ENCODE measurements at places on chromosomes 13 and 19.
A peak's percentile ranks its signal among the peaks of the same experiment; 100 is the strongest.

- no peak for DNase-seq
Observed at GRCh38 chr19:4473011-4473762, 1.1 kb downstream of the HDGFL2 start.

- no peak for DNase-seq
Observed at GRCh38 chr19:27955485-27956480, 1257.2 kb downstream of the UQCRFS1 start.

DNA sequence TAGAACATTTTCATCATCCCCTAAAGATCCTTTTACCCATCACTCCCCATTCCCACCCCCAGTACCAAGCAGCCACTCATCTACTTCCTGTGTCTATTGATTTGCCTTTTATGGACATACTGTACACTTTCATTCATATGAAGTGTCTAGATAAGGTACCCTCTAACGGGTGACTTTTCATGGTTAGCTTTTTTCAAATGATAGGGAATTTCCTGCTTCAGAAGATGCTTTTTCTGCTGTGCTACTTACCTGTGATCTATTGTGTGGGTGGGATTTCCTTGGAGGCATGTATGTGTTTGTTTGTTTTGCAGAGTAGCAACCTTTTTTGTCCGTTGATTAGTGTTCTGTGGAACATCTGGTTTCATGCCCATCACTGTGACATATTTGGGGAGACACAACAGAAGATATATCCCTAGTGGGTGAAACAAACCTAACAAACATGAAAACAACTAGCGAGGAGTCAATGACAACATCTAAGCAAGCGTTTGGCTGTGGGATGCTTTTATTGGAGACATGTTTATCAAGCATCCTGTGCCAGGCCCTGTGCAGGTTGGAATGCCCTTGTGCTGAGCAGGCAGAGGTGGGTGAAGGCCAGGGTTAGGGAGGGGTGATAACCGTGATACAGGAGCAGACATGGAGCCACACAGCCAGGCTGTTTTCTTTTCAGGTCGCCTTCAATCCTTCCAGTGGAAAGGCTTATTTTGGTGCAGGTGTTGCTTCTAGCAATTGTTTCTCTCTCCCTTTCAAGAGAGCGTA, 17.6 kb downstream of the SPINT2 start:
- DNase-seq, result no peak

DNA sequence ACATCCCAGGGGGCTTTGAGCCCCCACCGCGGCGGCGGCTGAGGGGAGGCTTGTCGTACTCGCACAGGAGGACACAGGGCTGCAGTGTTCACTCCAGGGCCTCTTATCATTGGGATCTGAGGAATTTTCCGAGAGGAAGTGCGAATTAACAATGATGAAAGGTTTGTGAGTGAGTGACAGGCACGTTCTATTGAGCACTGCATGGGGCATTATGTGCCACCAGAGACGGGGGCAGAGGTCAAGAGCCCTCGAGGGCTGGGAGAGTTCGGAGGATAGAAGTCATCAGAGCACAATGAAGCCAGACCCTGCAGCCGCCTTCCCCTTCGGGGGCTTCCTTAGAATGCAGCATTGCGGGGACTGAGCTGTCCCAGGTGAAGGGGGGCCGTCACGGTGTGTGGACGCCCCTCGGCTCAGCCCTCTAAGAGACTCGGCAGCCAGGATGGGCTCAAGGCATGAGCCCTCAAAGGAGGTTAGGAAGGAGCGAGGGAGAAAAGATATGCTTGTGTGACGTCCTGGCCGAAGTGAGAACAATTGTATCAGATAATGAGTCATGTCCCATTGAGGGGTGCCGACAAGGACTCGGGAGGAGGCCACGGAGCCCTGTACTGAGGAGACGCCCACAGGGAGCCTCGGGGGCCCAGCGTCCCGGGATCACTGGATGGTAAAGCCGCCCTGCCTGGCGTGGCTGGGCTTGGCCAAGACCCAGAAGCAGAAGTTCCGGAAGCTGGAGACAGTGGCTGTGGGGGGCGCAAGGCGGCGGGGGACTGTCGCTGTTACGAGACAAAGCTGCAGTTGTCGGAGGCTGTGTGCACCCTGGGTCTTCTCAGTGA, 53.9 kb downstream of the MCF2L start:
- DNase-seq, result no peak

GRCh38 chr19:49407079-49407478, 16.2 kb downstream of the PTH2 start:
- no peak for DNase-seq

GRCh38 chr19:4803736-4804695, 12.5 kb downstream of the FEM1A start:
- peak; percentile 69 for DNase-seq

DNA sequence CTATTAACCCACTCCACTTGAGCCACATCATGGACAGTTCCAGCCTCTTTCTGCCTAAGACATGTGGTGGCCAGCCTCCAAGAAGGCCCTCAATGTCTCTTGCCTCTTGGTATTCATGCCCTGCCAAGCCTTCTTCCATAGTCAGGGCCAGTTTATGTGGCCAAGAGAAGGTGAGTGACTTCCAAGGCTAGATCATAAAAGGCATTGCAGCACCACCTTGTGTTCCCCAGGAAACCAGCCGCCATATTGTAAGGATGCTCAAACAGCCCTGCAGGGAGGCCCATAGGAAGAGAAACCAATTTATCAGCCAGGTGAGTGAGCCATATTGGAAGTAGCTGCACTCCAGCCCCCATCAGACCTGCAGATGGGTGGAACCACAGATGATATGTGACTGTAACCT, 12.3 kb upstream of the DNMT1 start:
- DNase-seq, result no peak

- peak; percentile 44 for DNase-seq
Observed at GRCh38 chr13:46296115-46296822, 84.5 kb downstream of the LRRC63 start.

- no peak for DNase-seq
Observed at GRCh38 chr13:48486362-48486761, 46.5 kb downstream of the RCBTB2 start.

- DNase-seq, result no peak
Observed at GRCh38 chr19:10113964-10114650, 2.6 kb downstream of the P2RY11 start.

GRCh38 chr19:13082192-13083007, 20.3 kb downstream of the LYL1 start:
- no peak for DNase-seq

GRCh38 chr13:23771956-23772355, 117.2 kb downstream of the MIPEP start:
- DNase-seq, result no peak

GRCh38 chr13:59690857-59691500, 472.7 kb downstream of the DIAPH3 start:
- no peak for DNase-seq

GRCh38 chr19:19457671-19458070, 52.2 kb downstream of the GATAD2A start:
- DNase-seq, result no peak

DNA sequence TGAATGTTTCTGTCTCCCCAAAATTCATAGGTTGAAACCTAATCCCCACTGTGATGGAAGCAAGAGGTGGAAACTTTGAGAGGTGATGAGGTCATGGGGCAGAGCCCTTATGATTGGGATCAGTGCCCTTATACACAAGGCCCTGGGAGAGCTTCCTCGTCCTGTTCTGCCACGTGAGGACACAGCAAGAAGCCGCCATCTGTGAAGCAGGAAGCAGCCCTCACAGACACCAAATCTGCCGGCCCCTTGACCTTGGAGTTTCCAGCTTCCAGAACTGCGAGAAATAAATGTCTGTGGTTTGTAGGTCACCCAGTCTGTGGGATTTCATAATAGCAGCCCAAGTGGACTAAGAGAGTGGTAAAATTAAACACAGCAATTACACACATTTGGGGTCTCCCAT, 737.4 kb downstream of the UQCRFS1 start:
- DNase-seq, result no peak

GRCh38 chr13:50357586-50358118, 342.4 kb downstream of the KCNRG start:
- no peak for DNase-seq

- DNase-seq, result no peak
Observed at GRCh38 chr13:97539651-97540610, 106.0 kb downstream of the RAP2A start.

DNA sequence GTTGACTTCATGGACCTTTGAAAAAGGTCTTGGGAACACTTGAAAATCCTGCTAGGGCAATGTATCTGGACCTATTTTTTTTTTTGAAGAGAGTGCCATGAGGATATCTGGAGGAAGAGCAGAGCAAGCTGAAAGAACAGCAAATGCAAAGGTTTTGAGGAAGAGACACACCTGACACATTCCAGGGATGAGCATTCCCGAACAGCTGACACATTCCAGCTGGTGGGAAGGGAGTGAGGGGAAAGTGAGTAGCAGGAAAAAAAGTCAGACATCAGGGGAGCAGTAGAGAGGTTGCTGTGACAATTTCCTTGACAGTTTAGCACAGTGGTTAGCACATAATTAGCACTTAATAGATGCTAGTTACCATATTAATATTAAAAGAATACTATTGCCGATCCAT, 14.7 kb downstream of the DGKH start:
- DNase-seq, result no peak

- no peak for DNase-seq
Observed at GRCh38 chr19:47752440-47753211, 7.3 kb downstream of the NOP53 start.

DNA sequence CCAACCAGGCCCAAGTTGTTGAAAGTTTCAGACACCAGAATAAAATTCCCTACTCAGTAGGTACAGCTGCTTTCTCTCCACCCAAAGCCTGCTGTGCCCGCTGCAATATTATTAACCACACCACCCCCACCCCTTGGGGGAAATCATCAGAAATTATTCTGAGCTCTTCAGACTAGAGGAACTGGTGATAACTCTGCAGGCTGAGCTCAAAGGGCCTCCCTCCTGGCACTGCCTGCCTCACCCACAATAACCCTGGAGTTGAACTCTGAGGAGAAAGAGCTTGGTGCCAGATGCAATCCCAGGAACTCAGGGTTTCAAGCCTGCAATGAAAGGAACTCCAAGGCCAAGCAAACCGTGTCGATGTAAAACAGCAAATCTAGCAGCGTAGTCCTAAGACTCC, 381.7 kb upstream of the ZNF507 start:
- no peak for DNase-seq

DNA sequence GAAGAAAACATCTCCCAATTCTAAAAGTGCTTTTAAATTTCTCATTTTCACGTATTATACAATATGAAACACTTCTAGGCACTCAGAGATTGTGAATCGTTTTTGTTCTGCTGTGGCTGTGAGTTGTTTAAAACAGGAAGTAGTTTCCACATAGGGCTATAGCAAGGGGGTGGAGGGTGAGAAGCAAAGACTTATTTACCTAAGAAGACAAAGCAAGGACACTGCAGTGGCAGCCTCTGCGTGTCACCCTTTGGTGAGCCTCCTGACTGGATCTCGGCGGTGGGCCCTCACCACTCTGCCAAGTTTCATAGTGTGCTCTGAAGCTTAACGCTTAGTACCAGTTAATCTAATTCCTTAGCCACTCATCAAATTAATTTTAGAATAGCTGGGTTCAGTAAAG, 56.8 kb downstream of the TNFSF13B start:
- DNase-seq, result peak; percentile 20

DNA sequence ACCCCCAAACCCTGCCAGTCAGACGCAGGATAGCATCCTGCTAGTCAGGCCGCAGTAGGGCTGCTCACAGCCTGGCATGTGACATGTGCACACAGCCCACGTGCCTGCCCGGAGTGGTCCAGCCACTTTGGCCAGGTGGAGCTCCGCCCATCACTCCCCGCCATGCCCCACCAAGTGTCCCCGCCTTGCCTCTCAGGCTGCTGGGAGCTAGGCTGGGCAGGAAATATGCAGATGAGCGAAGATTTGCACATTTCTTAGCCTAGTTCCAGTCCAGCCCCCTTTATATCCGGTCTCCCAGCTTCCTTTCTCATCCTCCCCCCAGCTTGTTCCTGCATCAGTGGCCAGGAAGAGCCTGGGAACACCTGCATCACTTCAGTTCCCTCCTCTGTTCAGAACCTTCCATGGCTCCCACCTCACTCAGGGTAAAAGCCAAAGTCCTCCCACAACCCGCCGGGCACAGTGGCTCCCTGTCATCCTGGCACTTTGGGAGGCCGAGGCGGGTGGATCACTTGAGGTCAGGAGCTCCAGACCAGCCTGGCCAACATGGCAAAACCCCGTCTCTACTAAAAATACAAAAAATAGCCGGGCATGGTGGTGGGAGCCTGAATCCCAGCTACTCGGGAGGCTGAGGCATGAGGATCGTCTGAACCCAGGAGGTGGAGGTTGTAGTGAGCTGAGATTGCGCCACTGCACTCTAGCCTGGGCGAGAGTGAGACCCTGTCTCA, 2.3 kb upstream of the DOCK6 start:
- no peak for DNase-seq

DNA sequence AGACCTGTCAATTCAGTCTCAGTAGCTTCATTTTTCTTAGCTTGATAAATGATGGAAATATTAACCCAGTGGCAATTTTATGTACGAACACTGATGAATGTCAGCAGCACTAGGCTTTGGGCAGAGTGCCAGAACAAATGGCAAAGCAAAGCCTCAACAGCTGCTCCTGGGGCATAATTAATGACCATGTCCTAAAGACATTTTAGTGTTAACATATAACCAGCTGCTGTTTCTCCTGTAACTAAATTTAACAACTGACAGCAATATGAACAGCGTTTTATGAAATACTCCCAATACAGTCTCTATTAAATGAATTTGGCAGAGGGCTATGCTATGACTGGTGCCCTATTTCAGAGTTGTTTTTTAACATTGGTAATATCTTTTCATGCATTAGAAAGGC, 47.1 kb downstream of the ZNF568 start:
- no peak for DNase-seq

- peak; percentile 91 for DNase-seq
Observed at GRCh38 chr19:54191011-54191810, at the start of gene TSEN34. TSEN34 (plus strand) TSS chr19:54191308; CDS start chr19:54191365, 57 bp downstream.
